ENCODE measurements at places on chromosomes 3 and 15. TPM values are rescaled to one million over a fixed set of nuclear protein-coding genes. Genes with fewer than 3 reads are reported as not detected.

The TNNC1 gene
- 0.63 TPM for total RNA-seq

The AGBL1 gene
- not detected for total RNA-seq

The MAPKAPK3 gene
- total RNA-seq = 22.5 TPM

The RTP4 gene
- total RNA-seq = 3.0 TPM

The ACOX2 gene
- total RNA-seq = 28.2 TPM

The TMCO5A gene
- not detected for total RNA-seq

The CLDN18 gene
- not detected for total RNA-seq
